CD8-positive, alpha-beta memory T cell (primary cell): ENCODE measurements at places on chromosomes 2 and 18. TPM values are rescaled to one million over a fixed set of nuclear protein-coding genes. Genes with fewer than 3 reads are reported as not detected.

The TUBA4B gene
- not detected for polyA plus RNA-seq

The PTPN2 gene
- 91.9 TPM for polyA plus RNA-seq

The GAD1 gene
- polyA plus RNA-seq, result not detected

DNA sequence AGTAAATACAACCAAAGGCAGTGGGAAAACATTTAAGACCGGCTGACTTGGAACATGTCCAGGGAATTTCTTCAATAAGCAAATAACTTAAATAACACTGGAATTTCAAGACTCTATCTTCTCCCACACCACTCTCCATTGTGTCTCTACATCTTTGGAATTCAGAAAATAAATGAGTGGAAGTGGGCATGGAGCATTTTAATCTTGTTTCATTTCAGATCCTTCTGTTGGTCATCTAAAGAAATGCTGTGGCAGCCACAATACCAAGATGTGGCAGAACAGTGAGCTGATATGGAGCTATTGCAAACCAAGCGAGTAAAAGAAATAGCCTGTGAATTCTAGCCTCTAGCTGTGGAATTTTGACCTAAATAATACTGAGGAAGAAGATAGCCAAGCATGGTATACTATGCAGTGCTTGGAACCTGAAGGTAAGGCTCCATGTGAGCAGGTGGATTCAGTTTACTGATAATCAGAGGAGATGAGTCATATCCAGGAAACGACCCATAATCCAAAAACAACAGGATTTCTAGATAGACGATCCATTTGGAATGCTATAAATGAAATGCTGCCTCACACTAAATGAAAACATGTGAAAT is 157.1 kb upstream of the SCN7A start:
- no peak for DNase-seq

DNA sequence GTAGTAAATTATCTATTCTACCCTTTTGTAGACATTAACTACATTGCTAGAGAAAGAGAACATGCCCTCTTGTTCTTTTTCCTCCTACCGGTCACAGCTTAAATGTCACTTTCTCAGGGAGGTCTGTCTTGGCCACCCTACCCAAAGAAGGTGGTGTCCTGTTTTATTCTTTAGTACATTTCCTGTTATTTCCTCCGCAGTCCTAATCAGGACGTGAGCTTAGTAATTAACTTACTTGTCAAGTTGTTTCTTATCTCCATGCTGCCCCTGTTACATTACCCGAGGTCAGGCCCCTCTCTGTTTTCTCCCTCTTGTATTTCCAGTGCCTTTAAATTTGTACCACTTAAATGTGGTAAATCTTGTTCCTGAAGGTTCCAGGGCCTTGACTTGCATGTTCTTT is 73.7 kb upstream of the RMDN2 start:
- DNase-seq, result no peak

- DNase-seq, result no peak
Observed at GRCh38 chr2:229254206-229254605, 16.9 kb downstream of the PID1 start.

DNA sequence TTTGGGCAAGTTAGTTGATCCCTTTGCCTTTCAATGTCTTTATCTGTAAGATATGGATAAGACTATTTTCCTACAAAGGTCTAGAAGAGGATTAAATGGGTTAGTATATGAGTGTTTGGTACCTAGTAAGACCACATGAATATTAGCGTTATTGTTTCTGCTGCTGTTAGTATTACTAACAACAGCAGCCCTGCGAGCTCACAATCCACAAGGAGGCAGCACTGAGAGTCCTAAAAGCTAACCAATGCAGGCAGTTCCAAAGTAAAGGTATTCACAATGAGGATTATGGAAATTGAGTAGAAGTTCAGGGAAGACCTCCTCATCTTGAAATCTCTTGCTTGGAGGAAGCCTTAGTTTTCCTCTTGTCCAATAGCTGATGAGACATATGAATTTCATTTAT is 248.9 kb downstream of the TDRD15 start:
- DNase-seq, result no peak

- no peak for DNase-seq
Observed at GRCh38 chr2:119013671-119014070, 71.7 kb downstream of the MARCO start.

- DNase-seq, result no peak
Observed at GRCh38 chr2:216606551-216607276, 26.5 kb upstream of the IGFBP2 start.

GRCh38 chr2:181364492-181365170 is 92.6 kb upstream of the ITGA4 start:
- DNase-seq, result no peak

GRCh38 chr2:28678175-28678855 is 73.3 kb upstream of the PPP1CB start:
- no peak for DNase-seq

DNA sequence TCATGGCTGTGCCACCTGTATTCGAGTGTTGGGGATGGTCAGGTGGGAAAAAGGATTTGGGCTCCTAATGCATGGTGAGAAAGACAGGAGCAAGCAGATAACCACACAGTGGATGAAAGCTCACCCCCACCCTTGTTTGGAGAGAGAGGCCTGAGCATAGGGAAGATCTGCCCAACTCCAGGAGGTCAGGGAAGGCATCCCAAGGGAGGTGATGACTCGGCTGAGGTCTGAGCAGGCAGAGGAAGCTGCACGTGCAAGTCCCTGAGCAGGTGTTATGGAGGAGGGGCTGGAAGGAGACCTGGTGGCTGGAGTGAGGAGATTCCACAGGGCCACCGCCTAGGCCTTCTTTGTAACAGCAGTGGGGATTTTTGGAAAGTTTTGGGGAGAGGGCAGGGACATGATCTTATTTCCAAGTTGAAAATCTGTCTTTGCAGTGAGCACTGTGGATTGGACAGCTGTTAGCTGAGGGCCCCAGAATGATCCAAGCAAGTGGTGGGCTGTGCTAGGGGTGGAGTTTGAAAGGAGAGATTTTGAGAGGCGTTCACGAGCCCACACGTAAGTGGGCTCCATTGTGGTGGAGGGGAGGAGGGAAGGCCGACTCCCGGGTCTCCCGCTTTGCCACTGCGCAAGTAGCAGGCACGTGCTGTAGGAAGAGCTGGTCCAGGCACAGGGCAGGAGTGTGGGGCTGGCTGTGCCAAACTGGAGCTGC is 228.5 kb downstream of the GLI2 start:
- no peak for DNase-seq
